AG08395 (cell line): ENCODE measurements at places on chromosomes 2 and 18.

GRCh38 chr2:22784566-22784965 is 600.4 kb upstream of the KLHL29 start:
- no peak for DNase-seq

DNA sequence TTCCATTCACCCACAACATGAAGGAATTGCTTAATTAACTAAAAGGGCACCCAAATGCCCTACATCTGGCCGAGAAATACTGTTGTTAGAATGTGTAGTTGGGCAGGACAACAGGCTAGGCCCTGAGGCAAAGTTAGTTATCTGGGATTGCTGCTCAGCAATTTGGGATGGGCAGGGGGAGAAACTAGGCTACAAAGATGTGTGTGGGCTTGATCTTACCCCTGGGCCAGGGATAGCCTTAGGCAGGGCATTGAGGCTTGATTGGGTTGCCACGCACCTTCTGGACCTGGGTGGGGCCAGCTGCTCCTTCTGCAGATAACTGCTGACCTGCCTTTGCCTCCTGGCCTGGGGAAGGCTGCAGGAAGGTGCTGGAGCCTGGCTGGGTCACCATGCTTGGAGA is 9.4 kb downstream of the IL18RAP start:
- no peak for DNase-seq

DNA sequence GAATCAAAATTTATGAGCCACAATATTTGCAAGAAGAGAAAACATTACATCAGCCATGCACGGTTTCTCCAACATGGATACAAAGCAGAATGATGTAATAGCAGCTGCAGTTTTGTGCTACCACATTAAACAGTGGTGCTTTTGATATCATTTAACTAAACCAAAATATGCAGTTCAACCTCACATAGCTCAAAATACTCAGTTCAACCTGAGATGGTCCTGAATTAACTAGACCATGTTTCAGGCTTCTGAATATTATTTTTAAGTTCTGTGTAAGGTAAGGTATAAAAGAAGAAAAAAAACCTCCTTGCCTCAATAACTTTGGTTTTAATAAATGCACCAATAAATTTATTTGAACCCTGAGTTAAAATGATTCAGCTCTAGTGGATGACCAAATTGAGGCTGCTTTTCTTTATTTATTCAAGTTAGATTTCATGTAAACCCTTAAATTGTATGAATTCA is 18.8 kb upstream of the TSPYL6 start:
- DNase-seq: no peak

DNA sequence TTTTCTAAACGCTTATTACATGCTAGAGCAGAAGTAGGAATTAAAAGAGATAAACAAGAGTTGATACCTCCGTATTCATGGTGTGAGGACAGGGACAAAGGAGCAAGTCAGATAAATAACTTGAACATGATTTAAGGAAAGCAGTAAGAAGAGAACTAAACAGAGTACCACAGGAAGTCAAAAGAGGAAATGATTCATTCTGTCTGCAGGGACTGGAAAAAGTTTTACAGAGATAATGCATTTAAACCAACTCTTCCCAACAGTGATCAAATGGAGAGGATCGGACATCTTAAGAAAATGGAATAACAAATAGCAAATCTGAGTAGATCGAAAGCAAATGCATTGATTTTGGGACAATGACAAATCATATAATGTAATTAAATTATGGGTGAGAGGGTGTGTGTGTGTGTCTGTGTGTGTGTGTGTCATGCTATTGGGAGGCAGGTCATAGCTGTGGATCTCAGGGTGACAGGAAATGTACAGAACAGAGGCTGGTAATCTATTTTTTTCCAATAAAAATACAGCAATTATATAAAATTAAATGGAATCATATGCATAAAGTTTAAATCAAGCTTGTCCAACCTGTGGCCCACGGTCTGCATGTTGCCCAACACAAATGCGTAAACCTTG is 113.4 kb downstream of the MC4R start:
- peak; percentile 20 for DNase-seq

- no peak for DNase-seq
These were observed 672.1 kb upstream of the FANCL start for GRCh38 chr2:58913082-58913726.

DNA sequence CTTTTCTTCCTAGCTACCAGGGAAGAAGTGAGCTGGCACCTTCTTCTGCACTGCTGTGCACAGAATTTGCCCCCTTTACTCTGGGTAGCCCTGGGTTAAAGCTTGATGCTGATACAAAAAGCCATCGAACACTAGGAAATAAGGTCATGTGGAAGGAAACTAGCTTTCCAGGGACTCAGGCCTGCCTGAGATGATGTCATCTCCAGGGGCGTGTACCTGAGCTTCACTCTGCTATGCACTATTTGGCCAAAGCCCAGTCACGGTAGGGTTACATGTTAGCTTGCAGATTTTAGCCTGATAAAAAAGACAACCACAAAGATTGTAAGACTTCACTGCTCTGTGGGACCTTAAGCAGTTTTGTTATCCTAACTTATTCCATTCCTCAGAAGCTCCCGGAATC is 20.4 kb downstream of the EDAR start:
- no peak for DNase-seq

DNA sequence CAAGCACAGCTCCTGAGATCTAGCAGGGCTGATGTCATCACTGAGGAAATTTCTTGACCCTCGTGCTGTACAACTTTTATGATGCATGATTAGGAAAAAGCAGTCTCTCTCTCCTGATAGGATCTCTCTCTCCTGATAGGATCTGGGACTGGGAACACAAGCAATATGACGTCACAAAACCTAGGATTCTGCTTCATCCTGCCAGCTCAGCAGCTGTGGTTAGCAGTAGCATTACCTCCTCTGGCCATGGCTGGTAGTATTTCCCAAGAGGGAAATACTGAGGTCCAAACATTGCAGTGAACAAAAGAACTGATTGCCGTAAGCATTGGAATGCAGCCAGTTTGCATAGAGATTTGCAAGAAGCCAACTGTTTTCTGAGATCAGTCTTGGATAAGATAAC is 521.2 kb upstream of the POU3F3 start:
- DNase-seq: no peak

DNA sequence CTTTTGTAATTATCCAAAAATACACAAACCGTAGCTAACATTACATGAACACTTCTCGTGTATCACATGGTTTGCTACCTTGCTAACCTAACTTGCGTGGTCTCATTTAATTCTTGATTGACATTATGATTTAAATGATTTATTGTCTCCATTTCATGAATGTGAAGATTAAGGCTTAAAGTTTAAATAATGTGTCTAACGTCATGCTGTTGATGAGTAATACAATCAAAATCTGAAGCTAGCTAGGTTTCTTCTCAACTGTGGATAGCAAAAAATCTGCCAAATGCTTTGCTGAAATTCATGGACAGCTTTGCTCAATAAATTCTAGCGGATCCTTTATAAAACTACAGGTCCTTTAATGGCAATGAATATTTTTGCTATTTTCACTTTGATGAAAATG is 274.1 kb upstream of the MC4R start:
- DNase-seq: no peak

DNA sequence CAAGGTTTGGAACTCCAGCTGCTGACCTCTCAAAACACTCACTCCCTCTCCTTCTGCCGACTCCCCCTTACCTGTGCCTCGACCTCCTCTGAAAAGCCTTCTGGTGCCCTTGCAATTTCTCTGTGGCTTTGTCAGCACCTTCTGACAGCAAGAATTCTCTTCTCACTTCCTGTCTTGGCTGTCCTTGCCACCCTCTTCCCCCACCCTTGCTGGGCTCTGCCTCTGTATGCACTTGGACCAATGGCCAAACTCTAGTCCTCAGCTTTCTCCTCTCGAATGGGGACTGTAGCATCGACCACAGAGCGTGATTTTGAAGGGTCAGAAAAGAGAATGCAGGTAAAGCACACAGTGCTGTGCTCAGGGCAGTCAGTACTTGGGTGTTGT is 99.0 kb downstream of the HS1BP3 start:
- DNase-seq: no peak

- DNase-seq: peak; percentile 41
These were observed 164.1 kb downstream of the KIAA1328 start for GRCh38 chr18:36993068-36993467.

DNA sequence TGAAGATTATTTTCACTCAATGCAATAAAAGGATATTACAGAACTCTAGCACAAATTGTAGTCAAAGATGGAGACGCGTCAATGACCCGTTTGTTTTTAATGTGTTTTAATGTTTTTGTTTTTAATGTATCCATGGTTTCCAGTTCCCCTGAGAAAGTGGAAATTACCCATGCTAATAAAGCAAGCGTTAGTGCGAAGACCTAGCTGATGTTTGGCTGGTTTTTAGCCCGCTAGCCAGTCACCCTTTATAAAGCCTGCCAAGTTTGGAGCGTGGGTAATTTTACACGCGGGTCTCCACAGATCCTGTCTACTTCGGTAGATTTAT is 430 bp upstream of the CHMP1B start:
- peak; percentile 45 for DNase-seq

DNA sequence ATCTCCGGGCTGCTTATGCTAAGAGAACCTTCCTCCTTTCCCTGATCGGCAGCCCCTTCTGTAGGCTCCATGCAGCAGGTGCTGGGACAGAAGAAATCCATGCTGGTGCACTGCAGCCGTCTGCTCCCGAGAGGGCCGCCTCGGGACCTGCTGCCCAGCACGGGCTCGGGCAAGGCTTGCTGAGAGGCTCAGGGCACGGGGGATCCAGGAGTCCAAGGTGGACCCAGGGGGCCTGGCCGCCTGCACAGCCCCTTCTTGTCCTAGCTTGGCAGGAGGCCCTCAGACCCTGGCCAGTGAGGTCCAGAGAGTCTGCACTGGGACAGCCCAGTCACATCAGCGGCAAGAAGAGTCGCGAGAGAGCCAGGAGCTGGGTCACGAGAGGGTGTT is 13.3 kb upstream of the DUSP2 start:
- DNase-seq: no peak

- DNase-seq: peak; percentile 70
These were observed at the start of gene VWC2L for GRCh38 chr2:214410918-214411554. VWC2L (plus strand) TSS chr2:214411054; CDS start chr2:214414194, 3,140 bp downstream.

- no peak for DNase-seq
These were observed 57.8 kb upstream of the SPP2 start for GRCh38 chr2:233992513-233993217.

DNA sequence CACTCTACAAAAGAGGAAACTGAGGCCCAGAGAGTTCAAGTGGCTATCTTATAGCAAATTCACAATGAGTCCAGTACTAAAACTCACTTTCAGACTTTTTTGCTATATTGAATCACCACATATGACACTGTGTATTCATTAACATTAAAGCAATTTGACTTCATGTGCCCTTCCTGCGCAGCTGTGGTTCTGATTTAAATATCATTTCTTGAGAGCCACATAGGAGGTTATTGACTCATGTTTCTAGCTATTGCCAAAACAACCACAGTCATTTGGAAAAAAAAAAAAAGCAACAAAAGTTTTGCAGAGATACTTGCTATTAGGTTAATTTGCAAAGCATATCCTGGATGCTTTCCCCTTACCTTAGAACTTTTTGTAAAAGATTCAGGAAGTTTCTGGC is 341.2 kb downstream of the PIK3C3 start:
- no peak for DNase-seq

GRCh38 chr18:32771169-32771751 is 1.6 kb downstream of the KLHL14 start:
- no peak for DNase-seq

DNA sequence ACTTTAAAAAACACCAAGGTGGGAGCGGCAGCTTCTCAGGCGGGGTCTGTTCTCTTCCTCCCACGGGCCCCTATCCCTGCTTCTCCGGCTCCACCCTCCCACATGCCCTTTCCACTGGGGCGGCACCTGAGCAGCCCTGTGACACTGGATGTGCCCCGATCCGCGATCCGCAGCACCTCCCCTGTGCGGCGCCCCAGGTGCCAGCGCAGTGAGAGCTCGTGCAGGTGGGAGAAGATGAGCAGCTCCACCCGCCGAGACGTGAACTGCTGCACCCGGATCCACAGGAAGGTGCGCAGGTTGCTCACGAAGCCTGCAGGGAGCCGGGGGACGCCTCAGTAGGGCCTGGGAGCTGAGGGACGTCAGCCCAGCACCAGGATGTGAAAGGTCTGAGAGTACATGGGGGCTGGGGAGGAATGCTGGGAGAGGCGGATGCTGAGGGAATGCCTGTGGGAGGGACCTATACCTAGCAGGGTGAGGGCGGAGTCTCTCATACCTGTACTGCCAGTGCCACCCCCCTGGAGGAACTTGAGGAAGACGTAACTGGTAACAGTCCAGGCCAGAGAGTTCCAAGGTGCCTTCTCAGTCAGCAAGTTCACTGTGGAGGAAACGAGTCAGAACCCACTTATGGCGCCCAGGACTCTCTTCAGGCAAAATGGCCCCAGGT is 2.8 kb downstream of the ABCB6 start:
- DNase-seq: no peak

DNA sequence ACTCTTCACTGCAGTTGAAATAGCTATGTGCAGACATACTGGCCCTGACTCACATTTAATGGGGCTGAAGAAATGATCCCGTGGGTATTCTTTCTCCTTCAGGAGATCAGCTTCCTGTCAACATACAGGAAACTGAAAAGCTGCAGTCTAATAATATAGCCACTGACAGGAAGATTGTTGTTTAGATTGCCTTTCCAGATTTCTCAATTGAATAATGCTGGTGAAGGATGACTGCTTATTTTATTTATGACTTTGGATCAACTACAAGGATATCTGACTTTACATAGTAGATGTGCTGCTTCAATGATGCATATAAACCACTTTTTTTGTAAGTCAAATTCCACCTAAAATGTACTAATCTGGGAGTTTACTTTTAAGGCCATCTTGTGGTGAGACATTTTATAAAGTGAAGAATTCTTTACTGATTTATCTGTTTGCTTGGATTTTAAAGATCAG is 93.4 kb upstream of the MAP4K3 start:
- DNase-seq: peak; percentile 50

DNA sequence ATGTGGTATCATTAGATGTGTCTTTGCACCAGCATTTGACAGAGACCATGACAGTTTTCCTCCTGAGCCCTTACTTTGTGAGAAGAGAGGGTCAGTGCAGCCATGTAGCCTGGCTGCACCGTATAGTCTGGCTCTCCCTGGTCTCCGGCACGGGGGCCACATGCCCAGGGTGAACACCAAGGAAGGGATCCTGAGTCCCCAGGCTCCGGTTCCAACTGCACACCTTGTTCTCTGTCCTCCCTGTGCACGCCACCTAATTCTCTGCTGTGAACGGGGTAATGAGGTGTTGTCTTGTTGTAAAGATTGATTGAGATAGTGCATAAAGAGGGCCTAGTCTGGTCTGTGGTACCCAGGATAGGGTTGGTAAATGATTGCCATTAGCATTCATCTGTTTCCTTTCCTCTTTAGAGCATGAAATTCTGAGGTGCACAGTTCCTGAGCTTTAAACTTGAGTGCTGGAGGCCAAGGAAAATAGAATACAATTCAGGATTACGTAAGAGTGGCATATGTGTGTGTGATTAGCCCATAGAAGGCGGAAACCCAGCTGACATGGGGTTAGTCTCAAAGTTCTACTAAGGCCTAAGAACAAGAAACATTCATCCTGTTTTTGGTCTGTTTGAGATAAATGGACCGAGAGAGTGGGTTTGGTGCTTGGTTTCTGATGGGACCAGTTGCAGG is 55.5 kb downstream of the NCK2 start:
- no peak for DNase-seq

- no peak for DNase-seq
These were observed 293.2 kb downstream of the PIEZO2 start for GRCh38 chr18:10856132-10856531.

- DNase-seq: peak; percentile 35
These were observed 81.5 kb upstream of the PGAP1 start for GRCh38 chr2:197007716-197008628.

- peak; percentile 43 for DNase-seq
These were observed 1.6 kb downstream of the WDFY1 start for GRCh38 chr2:223943561-223944008.
